ENCODE measurements at places on chromosomes 12 and 14.
A peak's percentile ranks its signal among the peaks of the same experiment; 100 is the strongest.

DNA sequence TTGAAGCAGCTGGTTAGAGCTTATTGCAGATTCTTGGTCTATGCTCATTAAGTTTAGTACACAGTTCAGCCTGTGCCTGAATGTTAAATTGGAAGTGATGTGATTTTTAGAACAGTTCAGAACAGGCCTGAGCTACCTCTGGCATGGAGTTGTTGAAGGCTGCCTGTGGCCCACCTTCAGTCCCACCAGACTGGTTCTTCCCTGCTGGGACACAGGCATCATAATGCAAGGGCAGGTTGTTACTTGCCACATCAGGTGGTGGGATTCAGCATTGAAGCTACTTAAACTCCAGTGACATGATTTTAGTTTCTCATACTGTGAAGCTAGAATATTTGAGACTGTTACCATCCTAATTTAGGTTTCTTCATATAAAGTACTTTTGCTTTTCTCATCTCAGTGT lies 49.4 kb downstream of the PROX2 start:
- DNase-seq: no peak

DNA sequence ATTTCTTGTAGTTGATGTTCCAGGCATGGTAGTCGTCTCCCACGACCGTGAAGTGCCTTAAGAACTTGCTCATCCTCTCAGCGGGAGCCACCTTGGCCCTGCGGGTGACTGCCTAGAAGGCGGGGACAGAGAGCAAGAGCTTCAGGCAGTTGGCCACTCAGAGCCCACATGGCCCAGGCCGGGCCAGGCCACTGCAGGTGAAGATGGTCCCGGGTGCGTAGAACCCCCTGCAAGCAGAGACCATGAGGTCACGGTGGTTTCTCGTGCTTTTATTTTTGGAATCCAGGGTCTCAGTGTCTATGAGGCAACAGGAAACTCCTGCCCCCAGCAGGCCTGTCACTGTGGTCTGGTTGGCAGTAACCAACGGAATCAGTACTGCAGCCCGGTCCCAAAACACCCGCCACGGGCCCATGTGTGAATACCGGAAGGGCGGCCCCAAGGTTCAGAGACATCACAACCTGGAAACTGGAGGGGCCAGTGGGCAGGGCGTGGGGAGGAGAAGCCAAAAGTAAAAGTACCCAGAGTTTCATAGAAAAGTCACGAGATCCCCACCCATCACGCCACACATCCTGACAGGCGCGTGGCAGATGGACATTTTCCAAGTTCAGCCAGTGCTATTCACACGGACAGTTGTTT lies 27.5 kb downstream of the HVCN1 start:
- DNase-seq: no peak

GRCh38 chr14:95349241-95349640 lies 29.5 kb upstream of the CLMN start:
- no peak for DNase-seq

DNA sequence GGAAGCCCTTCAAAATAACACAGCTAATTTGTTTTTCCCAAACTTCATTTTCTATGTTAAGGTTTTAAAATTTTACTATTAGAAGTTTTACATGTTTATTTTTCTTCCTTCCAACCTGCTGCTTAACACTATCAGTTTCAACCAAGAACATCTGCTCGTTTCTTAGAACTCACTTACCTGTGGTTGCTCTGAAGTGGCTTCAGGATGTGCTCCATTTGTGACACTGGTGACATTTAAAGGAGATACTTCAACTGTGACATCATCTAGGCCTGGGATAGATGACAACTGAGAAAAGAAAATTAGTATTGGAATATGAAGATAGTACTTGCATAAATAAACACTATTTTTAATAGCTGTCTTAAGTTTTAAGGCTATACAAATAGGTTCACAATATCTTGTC lies 17.9 kb downstream of the WASHC3 start:
- no peak for DNase-seq

DNA sequence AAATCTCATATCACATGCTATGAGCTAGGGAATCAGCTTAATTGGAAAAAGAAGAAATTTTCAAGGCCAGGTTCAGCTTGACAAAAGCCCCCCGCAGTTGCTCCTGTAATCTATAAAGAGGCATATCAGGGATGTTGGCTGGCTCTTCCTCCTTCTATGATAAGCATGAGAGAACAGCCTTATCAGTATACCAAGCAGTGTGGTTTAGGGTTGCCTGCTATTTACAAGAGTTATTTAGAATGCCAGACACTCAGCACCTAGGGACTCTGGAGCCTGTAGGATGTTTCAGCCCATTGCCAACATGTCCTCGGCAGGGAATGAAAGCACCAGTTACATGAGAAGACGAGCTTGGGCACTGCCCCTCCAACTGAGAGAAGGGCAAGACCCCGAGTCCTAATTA lies 89.5 kb upstream of the TMPO start:
- DNase-seq: no peak

DNA sequence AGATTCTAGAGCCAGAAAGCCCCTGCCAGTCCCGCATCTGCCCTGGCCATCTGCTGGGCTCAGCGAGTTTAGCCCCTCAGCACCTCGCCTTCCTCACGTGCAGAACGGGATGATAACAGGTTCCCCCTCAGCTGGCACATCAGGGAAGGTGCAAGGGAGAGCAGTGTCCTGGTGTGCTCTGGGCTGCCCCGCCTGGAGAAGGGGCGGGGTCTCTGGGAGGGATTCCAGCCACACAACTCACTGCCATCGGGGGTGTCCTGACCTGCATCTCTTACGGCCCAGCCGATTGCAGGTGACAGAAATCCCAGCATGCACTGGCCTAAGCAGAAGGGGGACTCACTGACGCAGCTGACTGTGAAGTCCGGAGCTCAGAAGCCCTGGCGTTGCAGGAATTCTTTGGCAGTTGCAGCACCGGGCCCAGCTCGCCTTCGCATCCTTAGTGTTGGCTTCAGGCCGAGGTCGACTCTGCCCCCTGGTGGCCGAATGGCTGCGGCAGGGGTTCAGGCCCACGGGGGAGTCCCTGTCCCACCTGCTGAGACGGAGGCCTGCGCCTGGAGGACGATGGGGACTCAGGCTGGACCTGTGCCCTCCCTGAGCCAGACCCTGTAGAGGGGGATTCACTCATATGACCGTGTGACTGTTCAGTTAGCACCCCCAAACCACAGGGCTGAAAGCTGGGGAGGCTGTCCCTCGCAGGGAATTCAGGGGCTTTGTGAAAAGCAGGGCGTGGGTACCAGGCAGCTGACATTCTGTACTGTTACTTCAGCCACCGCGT lies 178.6 kb downstream of the ADGRD1 start:
- DNase-seq: peak; percentile 76

GRCh38 chr12:105933671-105934665 lies 204.8 kb downstream of the NUAK1 start:
- no peak for DNase-seq
